ENCODE measurements at places on chromosomes 5 and 9.

DNA sequence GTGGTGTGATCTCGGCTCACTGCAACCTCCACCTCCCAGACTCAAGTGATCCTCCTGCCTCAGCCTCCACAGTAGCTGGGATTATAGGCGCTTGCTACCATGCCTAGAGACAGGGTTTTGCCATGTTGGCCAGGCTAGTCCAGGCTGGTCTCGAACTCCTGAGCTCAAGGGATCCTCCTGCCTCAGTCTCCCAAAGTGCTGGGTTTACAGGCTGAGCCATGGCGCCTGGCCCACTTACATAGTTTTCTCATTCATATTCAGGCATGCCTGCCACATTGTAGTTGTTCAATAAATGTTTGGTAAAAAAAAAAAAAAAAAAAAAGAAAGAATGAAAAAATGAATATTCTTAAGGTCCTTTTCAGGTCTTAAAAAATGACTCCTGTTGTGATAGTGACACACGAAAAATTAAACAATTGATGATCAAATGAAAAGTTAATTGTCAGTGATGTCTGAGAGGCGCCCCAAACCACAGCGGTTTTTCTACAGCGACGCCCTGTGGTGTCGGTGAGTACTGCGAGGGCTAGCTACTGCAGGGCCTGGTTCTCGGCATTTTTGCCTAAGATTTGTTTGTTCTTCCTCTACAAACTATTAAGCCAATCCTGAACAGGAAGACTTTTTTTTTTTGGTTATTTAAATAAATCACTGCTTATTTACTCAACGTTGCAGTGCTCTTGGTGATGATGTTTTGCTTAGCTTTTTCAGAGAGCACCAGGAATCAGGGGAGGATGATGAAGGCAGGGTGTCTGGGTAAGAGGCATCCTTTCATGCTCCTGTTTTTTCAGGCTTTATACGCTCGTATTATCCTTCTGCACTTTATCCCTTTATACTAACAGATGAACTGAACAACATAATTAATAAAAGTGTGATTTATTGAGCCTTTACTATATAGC lies 67.0 kb upstream of the DPYSL3 start:
- DNase-seq, result peak; percentile 23

GRCh38 chr9:108780942-108781734 lies 74.6 kb downstream of the ACTL7B start:
- no peak for DNase-seq

GRCh38 chr5:109829331-109829730 lies 139.6 kb downstream of the MAN2A1 start:
- DNase-seq, result no peak

GRCh38 chr9:88460587-88461332 lies 72.5 kb downstream of the SPIN1 start:
- DNase-seq, result no peak

DNA sequence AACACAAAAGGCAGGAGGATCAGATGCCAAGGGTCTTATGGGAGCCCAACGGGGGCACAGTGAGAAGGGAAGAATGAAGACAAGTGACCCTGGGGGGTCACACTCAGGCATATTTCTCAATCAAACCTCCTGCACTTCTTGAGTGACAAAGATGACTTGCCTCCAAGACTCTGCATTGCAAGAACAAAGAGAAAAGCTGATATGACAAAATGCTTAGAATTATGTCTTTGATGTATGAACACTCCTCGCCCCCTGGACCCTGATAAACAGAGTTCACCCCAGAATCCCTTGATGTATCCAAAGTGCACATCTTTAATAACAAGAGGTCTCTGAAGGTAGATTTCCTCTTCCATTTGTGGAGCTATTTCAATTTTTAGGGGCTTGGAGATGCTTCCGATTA lies 146.5 kb downstream of the C5orf15 start:
- DNase-seq, result no peak

- no peak for DNase-seq
Measured at GRCh38 chr5:119290607-119291006, 65.2 kb upstream of the TNFAIP8 start.

DNA sequence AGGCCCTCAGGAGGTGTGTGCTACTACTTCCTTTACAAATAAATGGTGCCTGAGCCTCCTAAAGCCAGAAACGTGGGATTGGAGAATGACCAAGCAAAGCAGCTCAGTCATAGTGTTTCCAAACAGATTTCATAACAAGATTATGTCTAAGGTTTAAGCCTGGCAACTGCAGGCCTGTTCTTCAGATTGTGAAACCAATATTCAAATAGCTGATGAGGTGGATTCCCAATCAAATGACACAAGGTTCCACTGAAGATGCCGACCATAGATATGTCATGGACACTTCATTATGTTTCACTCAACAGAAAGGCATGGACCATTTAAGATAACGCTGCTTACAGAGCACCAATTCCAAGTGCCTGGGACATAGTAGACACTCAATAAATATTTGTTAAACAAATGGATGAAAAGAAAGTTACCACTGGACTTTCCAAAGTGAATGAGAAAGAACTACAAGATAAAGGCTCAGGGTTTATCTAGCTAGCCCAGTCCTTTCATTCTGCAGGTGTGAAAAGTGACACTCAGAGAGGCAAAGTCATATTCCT lies 189.5 kb downstream of the ACTL7B start:
- no peak for DNase-seq

DNA sequence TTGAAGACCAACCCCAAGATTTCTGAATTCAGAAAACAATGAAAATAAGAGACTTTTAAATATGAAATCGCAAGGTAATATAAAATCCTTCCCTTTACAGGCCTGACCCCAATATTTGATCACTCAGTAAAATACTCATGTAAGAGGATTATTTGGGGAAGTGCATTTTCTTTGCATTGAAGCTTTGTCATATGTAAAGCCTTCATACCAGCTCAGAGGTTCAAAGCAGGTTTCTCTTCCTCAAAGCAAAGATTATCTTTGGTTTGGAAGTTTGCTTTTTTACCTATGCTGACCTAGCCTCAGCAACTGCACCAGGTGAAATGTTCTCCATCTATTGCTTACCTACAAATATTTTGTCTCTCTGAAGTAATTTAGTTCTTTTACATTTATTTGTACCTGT lies 106.5 kb upstream of the PARP8 start:
- DNase-seq, result no peak

GRCh38 chr5:151703227-151703626 lies 16.5 kb upstream of the SPARC start:
- no peak for DNase-seq

GRCh38 chr9:36550135-36550534 lies 22.6 kb upstream of the MELK start:
- DNase-seq, result no peak

DNA sequence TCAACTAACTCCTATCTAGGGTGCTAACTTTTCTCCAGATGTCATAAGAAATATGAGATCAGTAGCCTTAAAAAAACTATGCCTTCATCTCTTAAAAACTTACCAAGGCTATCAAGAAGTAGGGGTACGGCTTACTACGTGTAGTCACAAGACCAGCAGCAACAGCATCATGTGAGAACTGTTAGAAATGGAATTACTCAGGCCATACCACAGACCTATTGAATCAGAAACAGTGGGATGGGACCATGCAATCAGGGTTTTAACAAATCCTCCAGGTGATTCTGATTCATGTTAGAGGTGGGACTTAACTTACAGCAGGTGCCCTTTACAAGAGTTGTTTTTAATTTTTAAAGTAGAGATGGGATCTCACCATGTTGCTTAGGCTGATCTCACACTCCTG lies 4.6 kb downstream of the IFNE start:
- no peak for DNase-seq

- DNase-seq, result peak; percentile 15
Measured at GRCh38 chr5:157026789-157027424, 32.0 kb downstream of the HAVCR1 start.

GRCh38 chr9:110707419-110707818 lies 38.8 kb downstream of the MUSK start:
- DNase-seq, result no peak

- no peak for DNase-seq
Measured at GRCh38 chr5:26579712-26580111, 458.7 kb downstream of the CDH9 start.

DNA sequence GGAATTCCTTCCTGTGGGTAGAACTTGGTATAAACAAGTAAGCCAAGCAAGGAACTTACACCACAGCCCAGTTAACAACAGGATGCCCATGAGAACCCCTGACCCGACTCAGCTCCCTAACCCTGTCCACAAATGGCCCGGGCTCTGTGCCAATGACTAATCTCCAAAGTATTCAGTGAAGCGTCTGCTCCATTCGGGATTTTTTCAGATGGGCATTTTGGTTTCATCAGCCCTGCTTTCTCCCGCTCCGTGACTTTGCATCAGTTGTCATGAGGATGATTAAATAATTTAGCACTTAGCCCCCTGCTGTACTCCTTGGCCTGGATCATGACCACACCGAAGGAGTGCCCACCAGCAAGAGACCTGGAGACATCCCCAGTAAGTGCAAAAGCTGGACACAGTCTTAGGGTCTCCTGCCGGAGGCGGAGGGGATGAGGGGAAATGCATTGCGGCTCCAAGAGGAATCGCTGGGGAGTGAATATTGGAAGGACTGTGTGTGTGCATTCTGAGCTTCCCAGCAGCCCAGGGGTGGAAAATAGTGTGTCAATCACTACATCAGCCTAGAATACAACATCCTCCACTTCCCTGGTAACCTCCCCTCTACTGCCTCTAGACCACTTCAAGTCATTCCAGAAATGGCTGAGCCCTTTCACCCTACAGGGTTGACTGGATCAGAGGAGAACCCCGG lies 41.4 kb upstream of the DNAH5 start:
- DNase-seq, result no peak

- DNase-seq, result no peak
Measured at GRCh38 chr9:130137641-130138081, 34.5 kb upstream of the NCS1 start.

GRCh38 chr5:103901885-103902284 lies 339.3 kb upstream of the NUDT12 start:
- DNase-seq, result no peak

DNA sequence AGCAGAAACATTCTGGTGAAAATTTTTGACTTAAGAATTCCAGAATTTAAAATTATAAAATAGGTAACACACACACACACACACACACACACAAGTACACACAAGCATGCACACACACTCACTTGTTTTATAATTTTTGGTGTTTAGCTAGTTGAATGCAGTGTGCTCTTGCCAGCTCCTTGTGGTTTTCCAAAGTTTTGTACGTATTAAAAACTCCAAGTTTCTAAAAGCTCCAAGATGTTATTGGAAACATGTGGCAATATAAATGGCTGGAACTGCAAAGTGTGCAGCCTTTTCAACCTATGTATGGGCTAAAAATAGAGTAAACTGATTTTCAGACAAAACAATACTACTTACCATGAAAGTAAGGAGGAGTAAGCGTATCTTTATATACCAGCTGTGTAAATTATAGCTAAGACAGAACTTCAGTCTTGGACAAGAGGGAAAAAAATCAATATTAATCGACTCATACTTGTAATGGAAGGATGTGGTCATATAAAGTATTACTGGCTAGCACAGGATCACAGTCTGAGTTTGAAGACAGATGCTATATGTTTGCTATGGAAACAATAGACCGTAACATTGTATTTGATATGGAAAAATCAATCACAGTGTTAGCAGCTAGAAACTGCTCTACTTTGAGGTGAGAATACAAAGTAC lies 727.1 kb upstream of the GRAMD2B start:
- DNase-seq, result no peak

DNA sequence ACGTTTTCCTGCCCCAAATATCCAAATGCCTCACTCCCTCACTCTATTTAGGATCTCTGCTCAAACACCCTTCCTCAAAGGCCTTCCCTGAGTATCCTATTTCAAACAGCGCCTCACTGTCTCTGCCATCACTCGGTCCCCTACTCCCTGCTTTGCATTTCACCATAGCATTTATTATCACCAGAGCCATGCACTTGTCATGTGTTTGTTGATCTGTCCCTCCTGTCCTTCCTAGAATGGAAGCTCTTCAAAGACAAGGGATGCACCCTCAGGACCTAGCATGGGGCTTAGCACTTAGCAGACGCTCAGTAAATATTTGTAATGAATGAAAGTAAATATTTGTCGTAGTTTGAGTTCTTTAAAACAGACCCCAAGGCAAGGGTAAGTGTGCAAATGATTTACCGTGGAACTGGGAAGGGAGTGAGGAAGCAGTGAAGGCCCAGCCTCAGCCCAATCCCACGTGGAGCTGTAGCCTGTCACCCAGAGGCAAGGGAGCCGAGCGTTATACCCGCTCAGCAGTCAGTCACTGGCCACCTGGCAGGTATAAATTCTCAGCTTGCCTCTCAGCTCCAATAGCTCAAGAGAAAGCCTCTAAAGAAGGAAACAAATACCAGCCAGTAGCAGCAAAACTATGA lies 97.7 kb upstream of the KIF2A start:
- DNase-seq, result peak; percentile 8

DNA sequence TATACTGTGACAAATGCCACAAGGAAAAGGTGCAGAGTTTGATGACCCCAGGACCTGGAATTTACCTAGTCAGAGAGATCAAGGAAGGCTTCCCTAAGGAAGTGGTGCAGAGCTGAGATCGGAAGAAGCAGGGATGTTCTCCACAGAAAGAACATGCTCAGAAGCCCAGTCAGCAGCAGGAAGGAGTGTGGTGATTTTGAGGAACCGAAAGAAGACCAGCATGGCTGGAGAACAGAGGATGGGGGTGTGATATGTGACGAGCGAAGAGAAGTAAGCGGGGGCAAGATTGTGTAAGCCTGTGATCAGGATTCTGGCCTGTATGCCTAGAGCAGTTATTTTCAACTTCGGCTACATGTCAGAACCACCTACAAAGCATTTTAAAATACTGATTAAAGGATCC lies 18.7 kb upstream of the PIK3R1 start:
- DNase-seq, result no peak
